ENCODE measurements at places on chromosomes 5 and 9.

DNA sequence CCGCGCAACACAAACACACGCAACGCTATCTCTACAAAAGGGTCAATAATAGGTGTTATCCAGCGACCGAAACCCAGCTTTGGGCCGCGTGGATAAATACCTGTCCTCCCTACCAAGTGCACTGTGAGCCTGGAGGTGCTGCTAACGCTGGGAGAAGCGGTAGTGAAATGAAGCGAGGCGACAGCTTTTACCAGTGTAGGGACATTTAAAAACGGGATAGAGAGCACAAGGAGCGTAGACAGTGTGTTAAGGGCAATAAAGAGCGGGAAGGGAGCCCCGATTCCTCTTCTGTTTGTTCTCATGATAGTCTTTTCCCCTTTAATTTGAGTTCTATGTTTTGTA lies 421 bp upstream of the DEPDC1B start:
- no peak for DNase-seq

- no peak for DNase-seq
Observed at GRCh38 chr5:175920231-175920811, 47.8 kb downstream of the THOC3 start.

GRCh38 chr9:121353241-121354061 lies 16.6 kb downstream of the STOM start:
- DNase-seq, result no peak

GRCh38 chr5:96790961-96791504 lies 16.7 kb downstream of the ERAP1 start:
- no peak for DNase-seq

All from urothelium cell line (cell line).